ENCODE measurements at places on chromosomes 3 and 15.

- DNase-seq, result no peak
Observed at GRCh38 chr3:38459499-38460048, 5.9 kb downstream of the ACVR2B start.

GRCh38 chr3:140093742-140094141 is 158.8 kb downstream of the CLSTN2 start:
- DNase-seq, result no peak

- no peak for DNase-seq
Observed at GRCh38 chr3:177085794-177086193, 111.5 kb downstream of the TBL1XR1 start.

DNA sequence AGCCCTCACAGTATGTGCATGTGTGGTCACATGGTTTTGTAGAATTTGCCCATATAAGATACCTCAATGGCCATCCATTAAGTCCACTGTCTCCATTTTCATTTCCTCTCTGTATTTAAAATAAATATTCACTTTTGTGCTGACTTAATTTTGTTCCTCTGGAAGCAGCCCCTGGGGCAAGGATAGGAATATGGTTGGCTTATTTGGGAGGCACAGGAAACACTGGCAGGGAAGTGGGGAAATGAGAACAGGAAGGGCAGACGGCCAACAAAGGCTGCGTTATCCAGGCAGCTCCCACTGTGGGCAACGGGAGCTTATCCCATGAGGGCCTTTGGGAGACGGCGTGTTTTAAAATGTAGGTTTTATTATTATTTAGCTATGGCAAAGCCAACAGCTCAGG is 148.6 kb downstream of the SHQ1 start:
- DNase-seq, result no peak

DNA sequence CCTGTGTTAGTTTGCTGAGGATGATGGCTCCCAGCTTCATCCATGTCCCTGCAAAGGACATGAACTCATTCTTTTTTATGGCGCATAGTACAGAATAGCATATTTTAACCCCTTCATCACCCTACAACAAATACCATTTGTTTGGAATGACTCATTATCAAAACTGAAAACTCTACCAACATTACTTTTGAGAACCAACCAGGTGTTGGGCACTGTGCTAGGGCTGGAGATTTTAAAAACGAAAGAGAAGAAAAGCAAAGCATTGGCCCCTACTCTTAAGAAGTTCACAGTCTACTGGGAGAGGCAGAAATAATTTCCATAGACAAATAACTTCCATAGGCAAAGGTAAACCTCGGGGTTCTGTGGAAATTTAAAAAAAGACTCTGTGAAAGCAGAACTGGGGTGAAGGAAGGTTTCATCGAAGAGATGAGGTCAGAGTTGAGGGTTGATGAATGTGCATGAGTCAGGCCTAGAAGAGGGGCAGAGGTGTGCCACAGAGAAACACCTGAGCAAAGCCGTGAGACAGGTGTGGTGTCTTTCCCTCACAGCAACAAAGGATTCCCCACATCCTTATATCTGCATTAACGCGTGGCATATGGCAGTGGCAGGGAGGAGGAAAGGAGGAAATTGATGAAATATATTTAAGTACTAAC is 51.0 kb downstream of the MCF2L2 start:
- no peak for DNase-seq

DNA sequence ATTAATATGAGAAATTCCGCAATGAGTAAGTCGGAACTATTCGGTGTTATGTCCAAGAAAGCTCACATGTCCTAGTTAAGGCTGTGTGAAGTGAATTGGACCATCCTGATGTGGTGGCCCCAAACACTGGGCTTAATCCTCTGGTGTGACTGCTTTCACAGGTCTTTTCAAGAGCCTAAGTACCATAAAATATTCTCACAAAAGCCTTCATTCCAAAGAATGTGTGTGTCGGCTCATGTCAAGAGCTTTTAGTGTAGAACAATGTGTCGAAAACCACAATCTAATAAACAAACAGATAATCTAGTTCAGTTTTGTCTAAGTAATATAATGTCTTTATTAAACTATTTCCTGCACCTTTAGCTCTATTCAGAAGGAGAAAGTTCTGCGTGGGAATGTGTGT is 311.4 kb downstream of the LPP start:
- DNase-seq, result no peak

GRCh38 chr3:126523745-126524428 is at the start of gene CHST13:
Gene CHST13 (plus strand): TSS chr3:126524155. CDS start chr3:126524333, 178 bp downstream.
- no peak for DNase-seq

GRCh38 chr3:20091331-20092047 is 51.2 kb downstream of the KAT2B start:
- no peak for DNase-seq

DNA sequence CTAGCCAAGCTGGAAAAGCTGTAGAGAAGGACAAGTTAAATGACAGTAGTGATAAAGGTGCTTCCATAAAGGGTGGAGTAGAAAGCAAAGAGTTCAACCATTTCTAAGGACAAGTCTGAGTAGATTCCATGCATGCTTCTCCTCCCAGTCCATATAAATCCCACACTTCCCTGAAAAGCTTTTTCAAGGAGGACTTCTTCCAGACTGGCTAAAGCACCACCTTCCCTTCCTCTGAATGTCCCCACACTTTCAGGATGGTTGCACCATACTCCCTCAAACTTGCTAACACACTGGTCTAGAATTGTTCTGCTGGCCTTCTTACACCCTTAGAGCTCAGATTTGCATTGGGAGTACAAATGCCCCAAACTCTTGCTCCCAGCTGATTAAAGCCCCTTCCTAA is 40.9 kb downstream of the FBN1 start:
- DNase-seq, result no peak

GRCh38 chr3:59895972-59896371 is 846.1 kb upstream of the CFAP20DC start:
- no peak for DNase-seq

- DNase-seq, result no peak
Observed at GRCh38 chr3:160112996-160113395, 112.2 kb upstream of the C3orf80 start.

GRCh38 chr3:190696777-190697501 is 165.6 kb downstream of the GMNC start:
- no peak for DNase-seq

GRCh38 chr15:86522721-86523120 is 443.1 kb downstream of the AGBL1 start:
- DNase-seq, result no peak

GRCh38 chr15:77421370-77421700 is 647 bp downstream of the HMG20A start:
- DNase-seq, result no peak

GRCh38 chr3:177150218-177150916 is 46.9 kb downstream of the TBL1XR1 start:
- DNase-seq, result no peak

DNA sequence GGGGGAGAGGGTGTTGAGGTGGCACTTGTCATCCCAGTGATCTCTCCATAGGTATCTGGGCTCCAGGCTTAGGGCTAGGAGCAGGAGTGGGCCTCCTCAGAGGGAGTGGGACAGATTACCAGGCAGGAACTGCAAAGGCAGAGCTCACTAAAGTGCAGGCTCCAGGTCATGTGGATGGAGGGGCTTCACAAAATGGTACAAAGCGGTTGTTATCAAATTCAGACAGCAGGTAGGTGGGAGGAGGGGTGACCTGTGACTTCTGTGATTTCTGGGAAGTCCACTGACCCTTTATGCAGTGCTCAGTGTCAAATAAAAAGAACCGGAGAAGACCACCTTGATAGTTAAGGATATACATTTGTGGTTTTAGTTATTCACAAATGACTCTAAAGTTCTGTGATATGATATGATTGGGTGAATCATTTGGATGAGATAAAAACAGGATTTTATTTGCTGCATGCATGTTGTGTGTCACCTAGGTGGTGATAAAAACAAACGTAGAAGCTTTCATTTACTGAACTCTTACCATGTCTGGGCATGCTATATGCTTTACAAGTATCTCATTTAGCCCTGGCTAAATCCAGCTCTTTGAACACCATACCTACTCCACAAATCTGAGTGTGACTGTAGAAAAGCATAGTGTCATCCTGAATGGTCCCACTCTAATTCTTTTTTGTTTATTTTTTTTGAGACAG is 20.2 kb downstream of the ST6GAL1 start:
- no peak for DNase-seq

- no peak for DNase-seq
Observed at GRCh38 chr3:192795021-192795420, 67.7 kb upstream of the FGF12 start.

GRCh38 chr3:127157171-127157828 is 35.6 kb upstream of the PRR23E start:
- DNase-seq, result no peak

GRCh38 chr3:151236736-151237135 is 33.7 kb upstream of the GPR171 start:
- DNase-seq, result no peak

- no peak for DNase-seq
Observed at GRCh38 chr3:46496746-46497555, 825 bp upstream of the RTP3 start.

GRCh38 chr15:93895976-93896770 is 335.2 kb upstream of the MCTP2 start:
- DNase-seq, result no peak

GRCh38 chr3:157089455-157090221 is 70.3 kb downstream of the CCNL1 start:
- DNase-seq, result peak; percentile 54

DNA sequence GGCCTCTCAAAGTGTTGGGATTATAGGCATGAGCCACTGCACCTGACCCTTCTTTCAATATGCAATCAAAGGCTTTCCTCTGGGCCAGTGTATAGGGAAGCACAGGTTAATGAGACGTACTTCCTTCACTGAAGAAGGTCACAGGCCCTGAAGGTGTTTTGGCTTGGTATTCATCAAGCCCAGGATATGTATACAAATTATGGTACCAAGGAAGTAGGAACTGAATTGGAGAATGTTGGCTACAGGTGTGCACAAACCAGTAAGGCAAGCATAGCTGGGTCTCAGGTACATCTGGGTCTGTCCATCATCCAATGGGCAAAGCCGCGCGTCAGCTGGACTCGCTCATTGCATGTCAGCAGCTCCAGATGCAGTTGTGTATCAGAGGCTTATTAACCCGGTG is 237.9 kb downstream of the ADAMTS17 start:
- DNase-seq, result no peak

GRCh38 chr3:156579427-156579851 is 24.5 kb upstream of the SSR3 start:
- DNase-seq, result no peak

DNA sequence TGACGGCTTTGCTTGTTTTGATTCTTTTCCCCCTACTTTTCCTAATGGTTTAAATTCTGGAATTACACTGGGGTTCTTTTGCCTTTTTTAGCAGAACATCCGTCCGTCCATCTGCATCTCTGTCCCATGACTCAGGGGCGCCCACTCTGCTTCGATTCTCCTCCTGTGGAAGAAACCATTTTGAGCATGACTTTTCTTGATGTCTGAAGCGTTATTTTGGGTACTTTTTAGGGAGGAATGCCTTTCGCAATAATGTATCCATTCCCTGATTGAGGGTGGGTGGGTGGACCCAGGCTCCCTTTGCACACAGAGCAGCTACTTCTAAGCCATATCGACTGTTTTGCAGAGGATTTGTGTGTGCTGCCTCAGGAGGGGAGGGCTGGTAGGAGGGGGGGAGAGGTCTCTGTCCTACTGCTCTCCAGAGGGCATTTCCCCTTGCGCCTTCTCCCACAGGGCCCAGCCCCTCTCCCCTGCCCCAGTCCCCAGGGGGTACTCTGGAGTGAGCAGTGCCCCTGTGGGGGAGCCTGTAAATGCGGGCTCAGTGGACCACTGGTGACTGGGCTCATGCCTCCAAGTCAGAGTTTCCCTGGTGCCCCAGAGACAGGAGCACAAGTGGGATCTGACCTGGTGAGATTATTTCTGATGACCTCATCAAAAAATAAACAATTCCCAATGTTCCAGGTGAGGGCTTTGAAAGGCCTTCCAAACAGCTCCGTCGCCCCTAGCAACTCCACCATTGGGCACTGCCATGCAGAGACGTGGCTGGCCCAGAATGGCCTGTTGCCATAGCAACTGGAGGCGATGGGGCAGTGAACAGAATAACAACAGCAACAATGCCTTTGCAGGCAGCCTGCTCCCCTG is 19.5 kb upstream of the BSN start:
- no peak for DNase-seq

DNA sequence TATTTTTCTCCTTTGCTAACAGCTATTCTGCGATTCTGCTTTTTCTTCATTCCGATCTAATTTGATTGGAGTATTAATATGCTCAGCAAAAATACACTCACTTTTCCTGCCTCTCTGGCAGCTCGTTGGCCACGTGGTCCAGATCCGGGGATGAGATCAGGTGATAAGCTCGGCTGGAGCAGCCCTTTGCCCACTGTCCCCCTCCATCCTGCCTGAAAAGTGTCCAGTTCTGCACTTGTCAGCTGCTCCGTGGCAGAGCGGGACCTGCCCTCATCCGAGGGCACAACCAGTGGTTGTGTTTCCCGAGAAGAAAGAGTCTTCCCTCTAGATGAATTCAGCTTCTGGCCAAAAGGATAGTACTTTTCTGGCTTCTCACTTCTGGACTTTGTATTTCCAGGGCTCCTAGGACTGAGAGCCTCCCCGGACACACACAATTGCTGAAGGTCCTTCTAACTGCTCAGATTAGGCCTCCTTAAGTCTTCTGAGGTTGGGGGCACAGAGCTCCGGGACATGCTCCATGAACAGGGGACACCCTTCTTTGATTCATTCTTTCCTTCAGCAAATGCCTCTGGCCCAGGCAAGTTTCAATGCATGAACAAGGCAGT is 103.9 kb upstream of the ALDH1A3 start:
- DNase-seq, result no peak

- DNase-seq, result no peak
Observed at GRCh38 chr3:174335324-174335723, 523.8 kb upstream of the NAALADL2 start.

GRCh38 chr3:141430316-141430715 is 56.5 kb upstream of the RASA2 start:
- no peak for DNase-seq

DNA sequence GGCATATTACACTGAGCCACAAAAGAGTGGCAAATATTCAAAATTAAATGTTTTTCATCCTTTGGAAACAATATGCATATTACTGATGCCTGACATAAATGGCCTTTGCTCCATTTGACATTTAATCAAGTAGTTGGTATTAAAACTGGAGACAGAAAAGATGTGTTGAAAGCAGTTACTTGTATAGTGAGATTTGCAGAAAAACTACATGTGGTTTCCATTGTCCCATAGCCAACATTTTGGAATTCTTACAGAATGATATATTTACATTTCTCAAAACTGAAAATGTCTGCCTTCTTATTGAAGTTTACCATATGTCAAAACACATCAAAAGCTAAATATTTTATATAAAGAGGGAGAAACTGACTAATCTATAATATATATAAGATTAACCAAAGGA is 21.6 kb downstream of the SHOX2 start:
- no peak for DNase-seq

GRCh38 chr3:109563149-109563548 is 225.8 kb upstream of the DPPA4 start:
- peak; percentile 11 for DNase-seq

- DNase-seq, result no peak
Observed at GRCh38 chr3:101303089-101303731, 17.2 kb downstream of the IMPG2 start.

- no peak for DNase-seq
Observed at GRCh38 chr3:11373654-11374053, 101.5 kb downstream of the ATG7 start.

All from T-helper 1 cell (primary cell).